ENCODE measurements at places on chromosomes 3 and 15.

DNA sequence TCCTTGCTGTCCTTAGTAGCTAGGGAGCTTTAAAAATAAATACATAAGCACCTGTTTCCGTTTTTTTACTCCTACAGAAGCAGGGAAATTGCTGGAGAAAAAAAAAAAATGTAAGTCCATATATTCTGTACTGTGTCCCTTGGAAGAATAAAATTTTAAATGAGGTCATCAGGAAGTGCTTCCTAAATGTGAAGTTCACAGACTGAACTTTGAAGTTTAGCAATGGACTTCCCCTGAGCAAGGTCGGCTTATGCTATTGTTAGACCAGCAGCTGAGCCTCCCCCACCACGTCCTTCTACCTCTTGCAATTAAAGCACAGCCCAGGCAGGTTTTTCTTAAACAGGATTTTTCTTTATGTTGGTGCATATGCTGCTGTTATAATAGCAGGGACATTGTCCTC, 26.3 kb downstream of the LIPC start:
- DNase-seq: no peak

- no peak for DNase-seq
Measured at GRCh38 chr15:37794947-37795346, 139.5 kb upstream of the TMCO5A start.

DNA sequence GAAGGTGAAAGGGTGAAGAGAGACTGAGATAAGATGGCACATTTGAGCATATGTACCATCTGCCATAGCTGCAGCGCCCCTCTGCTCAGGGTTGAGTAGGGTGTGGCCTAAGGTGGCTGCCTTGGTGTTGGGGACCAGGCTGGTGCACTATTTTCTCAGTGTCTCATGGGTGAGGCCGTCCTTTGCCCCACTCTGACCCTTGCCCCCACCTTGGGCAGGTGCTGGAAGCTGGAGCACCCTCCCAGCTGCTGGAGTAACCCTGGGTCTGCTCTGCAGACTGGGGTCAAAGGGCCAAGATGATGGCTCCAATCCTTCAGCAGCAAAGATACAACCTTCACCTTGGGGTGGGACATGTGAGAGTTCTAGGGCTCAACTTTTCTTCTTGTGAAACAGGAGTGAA, 69.2 kb downstream of the DAPK2 start:
- no peak for DNase-seq

DNA sequence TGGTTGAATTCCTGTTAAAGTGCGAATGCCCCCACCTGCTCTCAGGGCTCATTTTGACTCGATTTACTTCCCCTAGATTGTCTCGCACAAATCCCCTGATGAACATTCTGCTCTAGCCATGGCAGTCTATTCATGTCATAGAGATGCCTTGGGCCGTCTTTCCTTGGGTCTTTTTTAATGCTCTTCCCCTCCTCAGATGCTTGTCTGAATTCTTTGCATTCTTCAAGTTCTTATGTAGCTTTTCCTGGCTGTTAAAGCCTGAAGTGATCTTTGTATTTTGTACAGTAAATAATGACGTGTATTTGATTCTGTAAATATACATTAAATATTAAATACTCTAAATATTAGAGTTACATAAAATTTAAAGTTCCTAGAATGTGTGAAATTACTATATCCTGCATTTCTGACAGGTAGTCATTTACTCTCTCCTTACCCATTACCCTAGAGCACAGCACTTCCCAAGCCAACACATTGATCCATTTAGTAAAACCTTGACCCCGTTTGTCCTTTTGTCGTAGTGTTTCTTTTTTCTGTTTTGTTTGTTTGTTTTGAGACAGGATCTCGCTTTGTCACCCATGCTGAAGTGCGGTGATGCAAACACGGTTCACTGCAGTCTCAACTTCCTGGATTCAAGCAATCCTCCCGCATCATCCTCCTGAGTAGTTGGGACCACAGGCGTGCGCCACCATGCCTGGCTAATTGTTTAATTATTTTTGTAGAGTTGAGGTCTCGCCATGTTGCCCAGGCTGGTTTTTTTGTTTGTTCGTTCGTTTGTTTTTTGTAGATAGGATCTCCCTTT, 47.9 kb downstream of the YEATS2 start:
- peak; percentile 59 for DNase-seq

- peak; percentile 88 for DNase-seq
Measured at GRCh38 chr15:68389936-68390817, 41.8 kb downstream of the ITGA11 start.

DNA sequence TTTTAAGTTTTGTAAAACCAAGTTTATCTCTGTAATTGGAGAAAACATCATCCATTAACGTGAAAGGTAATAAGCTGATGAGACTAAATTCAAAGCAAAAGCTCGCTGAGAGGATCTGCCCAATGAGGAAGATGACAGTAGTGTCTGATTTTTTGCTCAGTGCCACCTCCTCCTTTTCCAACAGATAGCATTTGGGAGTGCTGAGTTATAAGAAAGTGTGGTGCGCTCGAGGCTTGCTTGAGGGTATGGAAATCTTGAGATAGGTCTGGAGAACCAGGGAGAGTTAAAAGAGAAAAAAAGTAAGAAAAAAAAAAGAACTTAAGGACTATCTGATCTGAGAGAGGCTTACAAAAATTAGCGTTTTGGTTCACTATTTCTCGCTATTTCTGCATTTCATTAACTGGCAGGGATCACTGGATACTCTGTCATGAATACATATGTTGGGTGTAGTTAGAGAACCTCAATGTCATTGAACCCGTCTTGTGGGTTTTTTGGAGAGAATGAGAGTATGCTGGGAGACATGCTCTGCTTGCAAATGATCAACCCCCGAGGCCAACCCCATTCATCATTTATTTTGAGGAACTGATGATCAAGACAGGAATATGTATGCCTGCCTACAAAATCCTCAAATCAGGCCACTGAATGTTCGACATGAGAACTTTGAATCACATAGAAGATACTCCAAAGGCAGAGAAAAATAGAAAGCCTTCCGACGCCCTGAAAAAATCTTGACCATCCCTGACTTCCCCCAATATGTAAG, 973 bp upstream of the USP13 start:
- no peak for DNase-seq

DNA sequence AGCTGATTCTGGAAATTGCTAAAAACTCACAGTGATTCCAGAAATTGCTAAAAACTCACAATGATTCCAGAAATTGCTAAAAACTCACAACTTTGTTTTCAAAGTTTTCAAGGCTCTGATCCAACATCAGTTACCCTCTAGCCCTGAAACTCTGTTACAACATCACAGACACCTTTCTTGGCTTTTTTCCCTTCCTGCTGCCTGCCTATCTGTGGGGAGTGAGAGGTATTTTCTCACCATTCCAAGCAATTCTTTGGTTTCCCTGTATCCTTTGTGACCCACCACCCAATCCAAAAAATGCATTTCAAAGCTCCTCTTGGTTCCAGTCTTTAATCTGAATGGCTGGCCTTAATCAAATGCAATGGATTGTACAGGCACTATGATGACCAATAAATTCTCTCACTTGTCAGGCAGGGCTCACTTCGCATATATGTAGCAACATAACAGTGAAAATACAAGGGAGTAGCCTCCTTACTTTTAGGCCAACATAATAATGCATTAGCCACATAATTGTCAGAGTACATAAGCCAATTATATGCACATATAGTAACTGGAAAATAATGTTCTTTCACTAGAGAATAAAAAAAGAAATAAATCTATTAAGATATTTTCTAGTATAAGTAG, 1139.0 kb downstream of the ROBO2 start:
- DNase-seq: peak; percentile 28

- peak; percentile 34 for DNase-seq
Measured at GRCh38 chr3:173799060-173799816, 401.7 kb downstream of the NLGN1 start.

DNA sequence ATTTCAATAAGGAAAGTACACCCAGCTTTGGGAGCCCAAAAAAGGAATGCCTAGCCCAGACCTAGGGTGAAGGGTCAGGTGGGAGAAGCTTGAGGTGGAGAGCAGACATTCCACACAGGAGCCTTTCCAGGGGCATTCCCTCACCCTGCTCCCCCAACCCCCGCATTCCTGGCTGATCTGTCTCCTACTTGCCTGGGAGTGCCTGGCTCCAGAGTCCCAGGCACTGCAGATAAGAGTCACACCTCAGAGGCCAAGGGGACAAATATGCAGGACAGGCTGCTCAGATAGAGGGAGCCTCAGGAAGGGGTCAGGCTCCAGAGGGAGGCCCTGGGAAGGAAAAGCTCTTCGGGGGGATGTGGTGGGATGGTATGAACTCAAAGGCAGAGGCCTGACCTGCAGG, 20.8 kb upstream of the HCN4 start:
- DNase-seq: no peak

GRCh38 chr3:184788751-184789150, 23.2 kb upstream of the VPS8 start:
- DNase-seq: peak; percentile 42

DNA sequence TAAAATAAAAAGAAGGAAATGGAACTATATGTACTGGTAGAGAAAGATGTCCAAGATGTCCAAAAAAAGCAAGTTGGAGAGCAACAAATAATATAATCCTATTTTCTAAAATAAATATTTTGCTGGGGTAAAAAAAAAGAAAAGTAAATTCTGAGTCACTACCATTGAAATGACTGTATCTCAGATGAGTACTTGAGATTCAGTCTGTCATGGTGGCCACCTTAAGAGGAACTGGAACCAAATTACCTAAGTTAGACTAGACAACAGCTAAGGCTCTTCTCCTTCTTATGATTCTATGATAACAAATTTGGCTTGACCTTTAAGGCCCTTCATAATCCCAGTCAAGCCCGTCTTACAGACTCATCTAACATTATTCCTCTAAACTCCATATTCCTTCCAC, 270.6 kb upstream of the HES1 start:
- no peak for DNase-seq

- DNase-seq: no peak
Measured at GRCh38 chr15:76153241-76154197, 93.7 kb downstream of the TMEM266 start.

GRCh38 chr15:68599560-68600071, 20.8 kb downstream of the CORO2B start:
- peak; percentile 85 for DNase-seq

GRCh38 chr3:179589143-179589542, 15.3 kb downstream of the MRPL47 start:
- DNase-seq: no peak

DNA sequence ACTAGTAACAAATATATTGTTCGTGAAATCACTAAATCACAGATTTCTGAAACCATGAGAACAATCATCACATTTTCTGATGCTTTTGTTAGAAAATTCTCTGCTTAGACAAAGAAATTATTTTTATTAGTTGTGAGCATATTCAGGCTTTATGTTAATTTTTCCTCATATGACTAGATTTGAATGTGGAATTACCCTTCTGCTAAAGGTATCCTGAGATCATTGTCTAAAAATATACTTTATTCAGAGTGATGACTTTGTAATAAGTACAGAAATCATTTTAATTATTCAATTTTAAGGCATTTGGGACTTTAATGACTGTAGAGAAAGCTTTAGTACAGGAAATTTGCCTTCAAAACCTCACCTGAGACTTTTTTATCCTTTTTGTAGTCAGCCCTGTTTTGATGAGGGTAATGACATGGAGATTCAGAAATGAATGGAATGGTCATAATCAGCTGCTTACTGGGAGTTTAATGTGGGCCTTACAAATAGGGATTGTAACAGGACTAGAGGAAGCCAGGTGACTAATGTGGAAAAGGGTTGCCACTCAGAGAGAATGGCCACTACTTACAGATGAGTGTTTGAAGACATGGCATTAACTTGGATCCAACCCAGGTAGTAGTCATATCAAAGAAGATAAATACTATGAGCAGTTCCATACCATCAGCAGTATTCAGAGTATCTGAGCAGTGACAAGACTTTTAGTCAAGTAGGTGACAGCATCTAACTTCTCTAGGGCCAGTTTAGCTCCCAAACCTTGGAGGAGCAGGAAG, 148.3 kb downstream of the MBNL1 start:
- peak; percentile 35 for DNase-seq

- DNase-seq: peak; percentile 35
Measured at GRCh38 chr3:117409701-117410459, 700.3 kb downstream of the TUSC7 start.

- DNase-seq: peak; percentile 43
Measured at GRCh38 chr3:147119989-147120388, 286.4 kb downstream of the ZIC4 start.

- no peak for DNase-seq
Measured at GRCh38 chr15:49472338-49472737, 49.3 kb downstream of the FGF7 start.

GRCh38 chr3:16316847-16317560, 52.0 kb downstream of the OXNAD1 start:
- no peak for DNase-seq

GRCh38 chr3:138670407-138670806, 61.8 kb downstream of the FAIM start:
- DNase-seq: no peak

DNA sequence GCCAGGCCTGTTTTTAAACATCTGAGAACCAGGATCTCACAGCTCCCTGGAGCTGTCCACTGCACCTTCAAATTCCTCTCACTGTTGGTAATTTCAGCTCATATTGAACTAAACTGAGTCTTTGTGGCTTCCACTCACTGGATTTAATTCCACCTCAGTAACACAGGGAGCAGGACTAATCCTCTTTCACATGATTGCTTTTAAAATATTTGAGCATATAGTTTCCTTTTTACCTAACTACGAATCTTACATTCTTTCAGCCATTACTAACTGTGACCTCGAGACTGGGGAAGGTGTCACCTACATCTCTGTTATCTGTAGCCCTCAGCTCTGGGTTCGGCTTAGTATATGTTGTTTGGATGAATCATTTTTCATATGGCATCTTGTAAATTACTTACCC, 194.3 kb upstream of the C2CD4B start:
- peak; percentile 16 for DNase-seq

DNA sequence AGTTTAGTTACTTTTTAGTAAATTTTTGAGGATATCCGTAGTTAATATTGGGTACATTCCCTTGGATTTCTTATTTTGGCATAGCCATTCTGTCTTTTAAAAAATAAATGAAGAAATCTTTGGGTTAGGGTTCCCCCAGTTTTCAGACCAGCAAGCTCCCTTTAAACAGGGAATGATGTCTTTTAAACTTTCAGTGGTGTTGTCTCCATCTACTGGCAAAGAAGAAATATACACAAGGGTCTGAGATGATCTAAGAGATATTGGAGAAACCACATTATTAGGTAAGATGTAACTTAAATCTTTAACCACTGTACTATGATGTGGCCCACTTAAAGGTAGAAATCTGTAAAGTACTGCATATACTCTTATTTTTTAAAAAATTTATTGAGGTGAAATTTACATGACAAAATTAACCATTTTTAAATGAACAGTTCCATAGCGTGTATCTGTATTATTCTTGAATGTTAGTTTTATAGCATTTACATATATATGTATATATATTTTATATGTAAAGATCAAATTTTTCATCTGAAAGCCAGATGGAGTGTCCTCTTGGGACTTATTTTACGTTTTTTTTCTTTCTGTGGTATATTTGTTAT, 35.1 kb upstream of the EIF3J start:
- DNase-seq: peak; percentile 48

GRCh38 chr3:32819551-32820348, 2.0 kb downstream of the TRIM71 start:
- DNase-seq: no peak

Measured in fibroblast of skin of right biceps (primary cell).